COLO829 (cell line): ENCODE measurements at places on chromosomes 16 and 17.

DNA sequence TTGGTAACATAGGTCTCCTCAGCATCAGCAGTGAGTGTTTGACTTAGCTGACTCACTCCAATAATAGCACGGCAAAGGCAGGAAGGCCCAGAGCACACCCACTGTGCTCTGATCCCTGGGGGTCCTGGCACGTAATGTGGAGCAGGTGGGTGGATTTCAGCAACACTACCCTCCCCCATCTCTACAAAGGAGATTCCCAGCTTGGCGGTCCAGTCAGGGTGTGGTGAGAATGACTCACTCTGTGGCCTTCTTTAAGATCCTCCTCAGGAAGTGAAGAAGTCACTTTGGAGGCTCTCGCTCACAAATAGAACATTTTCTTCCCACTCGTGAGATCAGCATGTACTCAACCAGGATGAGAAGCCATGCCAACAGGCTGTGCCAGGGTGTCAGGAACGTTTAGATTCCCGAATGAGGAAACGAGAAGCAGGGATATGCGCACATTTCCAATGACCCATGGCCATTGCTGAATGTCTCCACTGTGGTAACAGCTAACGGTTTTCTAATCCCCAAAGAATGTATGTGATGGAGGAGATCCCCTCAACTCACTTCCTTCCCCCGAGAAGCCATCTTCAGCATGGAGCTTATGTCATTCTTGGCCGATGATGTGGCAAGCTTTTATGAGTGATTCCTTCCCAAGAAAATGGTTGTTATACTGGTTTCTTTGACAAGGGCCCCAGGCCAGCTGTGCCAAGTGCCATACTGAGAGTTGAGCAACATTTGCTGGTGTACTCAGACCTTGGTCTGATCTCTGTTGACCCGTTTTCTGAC, 365.2 kb downstream of the C16orf95 start:
- DNase-seq: peak; percentile 11

- DNase-seq: no peak
Observed at GRCh38 chr16:72013888-72014581, 5.5 kb downstream of the DHODH start.

DNA sequence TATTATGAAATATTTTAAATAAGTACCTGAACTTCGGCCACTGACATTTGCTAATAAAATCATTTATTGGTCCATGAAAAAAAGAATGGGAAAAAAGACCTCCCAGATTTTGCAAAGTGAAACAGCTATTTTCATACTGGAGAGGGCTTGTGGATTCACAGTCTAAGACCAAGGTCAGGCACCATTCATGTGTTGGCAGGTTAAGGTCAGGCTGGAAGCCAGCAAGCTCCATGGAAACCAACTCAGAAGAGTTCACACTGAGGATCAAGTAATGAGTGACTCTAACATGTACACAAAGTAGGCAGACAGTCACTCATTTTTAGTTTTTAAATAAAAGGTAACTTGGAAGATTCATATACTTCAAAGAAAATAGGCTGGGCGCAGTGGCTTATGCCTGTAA, 3.4 kb downstream of the DNAJA2 start:
- no peak for DNase-seq

DNA sequence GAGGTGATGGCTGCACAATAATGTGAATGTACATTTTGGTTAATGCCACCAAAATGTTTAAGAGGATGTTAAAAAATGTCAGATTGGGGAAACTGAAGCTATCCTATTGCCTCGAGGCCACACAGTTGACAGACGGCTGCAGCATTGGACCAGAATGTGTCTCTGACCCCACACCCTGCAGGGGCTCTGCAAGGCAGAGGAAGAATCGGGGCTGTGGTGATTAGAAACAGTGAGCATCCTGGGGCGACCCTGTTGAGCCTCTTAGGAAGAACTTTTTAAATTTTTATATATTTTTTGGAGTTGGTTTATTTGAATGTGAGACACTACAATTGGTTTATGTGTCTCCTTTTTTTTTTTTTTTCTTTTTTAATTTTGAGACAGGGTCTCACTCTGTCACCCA, 15.0 kb upstream of the ADORA2B start:
- DNase-seq: no peak

- no peak for DNase-seq
Observed at GRCh38 chr16:67448580-67448979, 17.7 kb downstream of the HSD11B2 start.
